ENCODE measurements at places on chromosomes 4 and X.

- no peak for DNase-seq
Measured at GRCh38 chrX:139889760-139890159, 43.1 kb downstream of the ATP11C start.

GRCh38 chr4:89486673-89487072, 179.1 kb upstream of the GPRIN3 start:
- DNase-seq, result no peak

GRCh38 chrX:112087545-112087944, 5.0 kb upstream of the TRPC5 start:
- no peak for DNase-seq

GRCh38 chr4:184190711-184191110, 27.0 kb downstream of the ENPP6 start:
- no peak for DNase-seq

DNA sequence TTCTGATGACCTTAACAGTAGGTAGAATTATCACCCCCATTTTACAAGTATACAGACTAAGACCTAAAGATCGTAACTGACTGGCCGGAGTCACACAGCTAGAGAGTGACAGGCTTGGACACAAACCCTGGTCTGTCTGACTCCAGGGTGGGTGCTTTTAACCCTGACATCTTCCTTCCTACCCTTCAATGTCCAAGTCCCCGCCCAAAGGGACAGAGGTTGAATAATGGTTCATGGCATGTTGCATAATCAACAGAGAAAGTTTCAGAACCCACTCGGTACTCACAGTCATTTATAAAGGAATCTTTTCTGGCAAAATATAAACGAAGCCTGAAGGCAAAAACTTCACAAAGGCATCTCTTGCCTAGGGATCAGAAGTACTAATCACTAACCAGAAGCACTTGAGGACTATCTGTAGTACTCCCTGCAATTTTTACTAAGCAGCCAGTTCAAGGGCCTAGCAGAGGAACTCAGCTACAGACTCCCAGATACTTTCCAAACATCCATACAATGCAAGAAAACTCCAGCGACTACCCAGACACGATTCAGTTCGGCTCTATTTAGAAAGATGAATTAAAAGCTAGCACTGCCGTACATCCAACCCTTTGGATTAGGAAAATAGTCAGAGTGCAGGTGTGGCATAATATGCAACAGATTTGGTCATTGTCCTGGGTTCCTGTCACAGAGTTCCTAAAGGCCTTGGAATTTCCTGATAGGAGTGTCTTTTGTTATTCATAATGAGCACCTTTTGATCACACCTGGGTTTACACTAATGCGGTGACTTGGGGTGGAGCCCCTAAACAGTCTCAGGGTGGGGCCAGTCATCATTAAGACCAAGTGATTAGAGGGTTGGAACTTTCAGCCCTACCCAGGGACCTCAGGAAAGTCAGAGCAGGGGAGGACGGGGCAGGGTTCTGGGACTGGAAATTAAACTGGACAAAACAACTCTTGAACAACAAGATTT, 44.0 kb downstream of the RELL1 start:
- DNase-seq, result no peak
